Thymus (tissue), 14 donors: ENCODE measurements at places on chromosomes 7 and 10. TPM values are rescaled to one million over a fixed set of nuclear protein-coding genes. Genes with fewer than 3 reads are reported as not detected.

DNA sequence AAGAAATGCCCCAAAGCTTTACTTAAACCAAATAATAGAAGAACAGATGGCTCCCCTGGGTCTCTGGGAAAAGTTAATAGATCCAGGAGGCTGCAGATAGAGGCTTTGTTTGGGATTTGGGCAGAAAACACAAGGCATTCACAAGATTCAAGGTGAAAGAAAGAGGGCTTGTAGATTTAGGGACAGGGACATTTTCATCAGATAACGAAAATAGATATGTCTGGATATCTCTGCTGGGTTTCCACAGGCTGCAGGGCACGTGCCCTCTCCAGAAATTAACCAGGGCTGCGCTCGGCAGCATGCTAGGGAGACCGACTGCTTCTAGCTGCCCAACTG, 14.9 kb downstream of the CARD11 start:
- H3K4me1 ChIP-seq = peaks cover 7% of the 10 kb centered on the region
- peaks cover 12% of the 10 kb centered on the region for H3K36me3 ChIP-seq
- no peak for DNase-seq
- H3K4me3 ChIP-seq = no peak overlapping the region

GRCh38 chr10:102153093-102153620, 968 bp downstream of the NOLC1 start:
- H3K4me1 ChIP-seq = peaks cover 18% of the 10 kb centered on the region
- peak overlapping the region; percentile 69 for H3K4me3 ChIP-seq
- H3K27me3 ChIP-seq = no peaks in the 10 kb centered on the region
- no peak for DNase-seq
- peak overlapping the region; percentile 83 for H3K27ac ChIP-seq

DNA sequence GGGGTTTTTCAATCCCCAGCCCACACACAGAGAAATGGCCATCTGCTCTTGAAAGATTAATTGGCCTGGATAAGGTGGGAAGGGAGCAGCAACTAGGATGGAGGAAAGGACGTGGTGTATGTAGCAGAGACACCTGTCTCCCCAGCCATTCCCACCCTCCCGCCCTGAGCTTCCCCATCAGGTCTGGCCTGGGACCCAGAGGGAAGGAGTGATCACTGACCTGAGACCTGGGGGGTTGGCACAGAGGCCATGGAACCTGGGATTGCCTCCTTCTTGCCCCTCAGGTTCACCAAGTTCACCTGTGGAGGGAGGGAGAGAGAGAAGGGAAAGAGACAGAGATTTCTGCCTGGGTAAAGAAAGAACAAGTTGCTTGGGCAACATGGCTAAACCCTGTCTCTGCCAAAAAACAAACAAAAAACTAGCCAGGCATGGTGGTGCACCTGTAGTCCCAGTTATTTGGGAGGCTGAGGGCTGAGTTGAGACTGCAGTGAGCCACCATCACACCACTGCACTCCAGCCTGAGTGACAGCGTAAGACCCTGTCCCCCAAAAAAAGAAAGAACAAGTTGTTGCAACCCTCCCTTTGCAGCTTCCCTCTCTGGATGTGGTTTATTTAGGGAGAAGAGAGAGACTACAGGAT, 11.3 kb upstream of the TRPV6 start:
- H3K27me3 ChIP-seq = no peaks in the 10 kb centered on the region
- H3K27ac ChIP-seq = no peak overlapping the region
- no peak for DNase-seq

DNA sequence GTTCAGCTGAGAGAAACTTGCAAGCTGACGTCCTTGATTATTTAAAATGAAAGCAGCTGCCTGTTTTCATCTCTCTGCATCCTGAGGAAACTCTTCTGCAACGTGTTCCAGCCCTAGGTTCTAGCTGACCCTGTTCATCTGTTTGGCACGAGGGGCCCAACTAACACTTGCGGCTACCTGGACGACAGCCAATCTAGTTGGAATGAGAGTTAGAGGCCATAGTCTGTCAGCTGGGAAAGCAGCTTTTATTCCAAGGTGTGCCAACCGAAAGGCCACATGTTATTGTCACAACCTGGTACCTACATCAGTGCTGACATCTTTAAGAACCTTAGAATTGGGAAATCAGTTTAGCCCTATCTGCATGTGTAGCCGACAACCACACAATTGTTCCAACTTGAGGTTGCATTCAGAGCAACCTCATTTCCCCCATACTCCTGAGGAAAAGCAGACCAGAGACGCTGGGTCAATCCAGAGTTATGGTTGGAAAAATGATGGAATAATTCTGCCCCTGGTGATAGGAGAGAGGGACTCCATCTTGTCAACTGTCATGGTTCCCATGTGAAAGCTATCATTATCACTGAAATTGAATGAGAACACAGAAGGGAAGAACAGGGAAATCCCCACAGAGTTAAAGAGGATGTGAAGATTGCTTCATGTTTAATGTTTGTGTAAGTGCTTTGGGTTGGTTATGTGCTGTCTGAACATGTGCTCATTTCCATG, 121.6 kb downstream of the EGFR start:
- H3K27ac ChIP-seq = no peak overlapping the region
- H3K4me3 ChIP-seq = no peak overlapping the region
- H3K36me3 ChIP-seq = no peaks in the 10 kb centered on the region

The UBTD1 gene
- total RNA-seq = 2.5 TPM
